Activated naive CD4-positive, alpha-beta T cell treated with anti-CD3 and anti-CD28 coated beads, Interleukin-2, amount 50 U/mL, for 16 hours (primary cell): ENCODE measurements at places on chromosomes 4 and X.

- DNase-seq, result peak; percentile 69
These were observed 45.9 kb downstream of the HMGB2 start for GRCh38 chr4:173288296-173288695.

- DNase-seq, result no peak
These were observed 56.0 kb downstream of the SPRY1 start for GRCh38 chr4:123452616-123453015.

DNA sequence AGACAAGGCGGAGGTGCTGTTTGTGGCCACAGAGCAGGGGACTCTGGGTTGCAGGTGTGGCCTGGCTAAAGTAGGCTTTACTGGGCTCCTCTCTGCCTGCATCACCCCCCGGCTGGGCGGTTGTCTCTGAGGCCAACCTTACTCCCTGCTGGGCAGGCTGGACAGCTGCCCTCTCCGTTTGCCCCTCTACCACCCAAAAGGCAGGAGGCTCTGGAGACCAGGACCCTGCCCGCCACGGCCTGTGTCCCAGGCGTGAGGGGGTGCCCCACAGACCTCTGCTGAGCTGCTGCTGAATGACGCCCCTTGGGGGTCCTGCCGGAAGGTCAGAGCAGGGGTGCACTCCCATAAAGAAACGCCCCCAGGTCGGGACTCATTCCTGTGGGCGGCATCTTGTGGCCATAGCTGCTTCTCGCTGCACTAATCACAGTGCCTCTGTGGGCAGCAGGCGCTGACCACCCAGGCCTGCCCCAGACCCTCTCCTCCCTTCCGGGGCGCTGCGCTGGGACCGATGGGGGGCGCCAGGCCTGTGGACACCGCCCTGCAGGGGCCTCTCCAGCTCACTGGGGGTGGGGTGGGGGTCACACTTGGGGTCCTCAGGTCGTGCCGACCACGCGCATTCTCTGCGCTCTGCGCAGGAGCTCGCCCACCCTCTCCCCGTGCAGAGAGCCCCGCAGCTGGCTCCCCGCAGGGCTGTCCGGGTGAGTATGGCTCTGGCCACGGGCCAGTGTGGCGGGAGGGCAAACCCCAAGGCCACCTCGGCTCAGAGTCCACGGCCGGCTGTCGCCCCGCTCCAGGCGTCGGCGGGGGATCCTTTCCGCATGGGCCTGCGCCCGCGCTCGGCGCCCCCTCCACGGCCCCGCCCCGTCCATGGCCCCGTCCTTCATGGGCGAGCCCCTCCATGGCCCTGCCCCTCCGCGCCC lies 920 bp downstream of the HTT-AS start:
- no peak for DNase-seq

GRCh38 chrX:109902665-109903064 lies 100.2 kb upstream of the TMEM164 start:
- DNase-seq, result no peak

- DNase-seq, result no peak
These were observed 1.1 kb downstream of the RNF150 start for GRCh38 chr4:141132072-141132708.

DNA sequence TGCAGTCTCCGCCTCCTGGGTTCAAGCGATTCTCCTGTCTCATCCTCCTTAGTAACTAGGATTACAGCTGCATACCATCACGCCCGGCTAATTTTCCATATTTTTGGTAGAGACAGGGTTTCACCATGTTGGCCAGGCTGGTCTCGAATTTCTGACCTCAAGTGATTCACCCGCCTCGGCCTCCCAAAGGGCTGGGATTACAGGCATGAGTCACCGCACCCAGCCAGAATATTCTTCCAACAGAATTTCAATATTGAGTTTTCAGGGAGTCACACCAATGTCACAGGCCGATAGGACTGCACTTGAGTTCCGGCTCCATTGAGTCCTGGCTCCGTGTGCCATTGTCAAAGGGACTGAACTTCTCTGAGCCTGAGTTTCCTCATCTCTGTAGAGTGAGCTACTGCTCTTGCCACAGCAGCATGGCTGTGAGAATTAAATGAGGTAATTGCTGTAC lies 82.9 kb downstream of the CLCN4 start:
- no peak for DNase-seq

DNA sequence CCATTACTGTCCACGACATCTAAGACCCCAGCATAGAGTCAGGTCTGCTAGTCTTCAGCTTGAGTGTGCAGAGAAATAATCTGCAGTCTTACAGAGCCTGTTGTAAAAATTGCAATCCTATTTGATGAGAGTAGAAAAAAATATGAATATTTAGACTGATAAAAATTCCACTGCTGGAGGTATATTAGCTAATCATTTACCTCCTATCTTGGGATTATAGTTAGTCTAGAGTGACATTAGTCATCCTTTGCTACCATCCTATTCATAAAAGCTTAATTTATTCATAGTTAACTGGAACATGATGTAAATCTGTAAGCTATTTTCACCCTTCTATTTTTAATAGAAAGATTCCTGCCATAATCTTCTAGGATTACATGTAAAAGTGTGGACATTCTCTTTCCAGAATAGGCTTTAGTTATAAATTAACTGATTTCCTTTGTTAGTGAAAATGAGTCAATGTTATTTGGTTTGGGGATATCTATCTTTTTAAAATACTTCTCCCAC lies 26.7 kb downstream of the C4orf54 start:
- no peak for DNase-seq

- DNase-seq, result no peak
These were observed 511.0 kb upstream of the KLHL4 start for GRCh38 chrX:87006561-87006960.

- DNase-seq, result no peak
These were observed 168.7 kb downstream of the DLG3 start for GRCh38 chrX:70613295-70613694.

- DNase-seq, result no peak
These were observed 32.7 kb downstream of the TMEM47 start for GRCh38 chrX:34624416-34624815.

GRCh38 chr4:20074450-20074849 lies 177.3 kb upstream of the SLIT2 start:
- no peak for DNase-seq

- DNase-seq, result no peak
These were observed 594.2 kb downstream of the STPG2 start for GRCh38 chr4:97548943-97549583.

- DNase-seq, result peak; percentile 27
These were observed 5.1 kb upstream of the GABRQ start for GRCh38 chrX:152632445-152633097.

DNA sequence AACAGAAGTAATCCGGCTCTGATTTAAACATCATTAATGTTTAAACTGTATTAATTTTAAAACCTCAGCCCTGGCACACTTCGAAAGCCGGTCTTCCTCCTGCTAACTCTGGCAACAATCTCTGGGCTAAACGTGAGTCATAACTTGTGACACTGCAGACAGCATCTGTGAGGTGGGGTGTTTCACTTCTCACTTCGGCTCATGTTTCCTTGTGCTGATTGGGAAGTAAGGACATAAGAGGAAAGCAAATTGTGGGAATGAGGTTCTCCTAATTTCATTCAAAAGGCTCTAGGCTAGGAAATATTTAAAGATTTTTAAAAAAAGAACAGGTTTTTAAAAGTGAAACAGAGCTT lies 139.9 kb upstream of the USP9X start:
- DNase-seq, result no peak

GRCh38 chr4:153205757-153206156 lies 1.5 kb downstream of the TRIM2 start:
- DNase-seq, result peak; percentile 15

DNA sequence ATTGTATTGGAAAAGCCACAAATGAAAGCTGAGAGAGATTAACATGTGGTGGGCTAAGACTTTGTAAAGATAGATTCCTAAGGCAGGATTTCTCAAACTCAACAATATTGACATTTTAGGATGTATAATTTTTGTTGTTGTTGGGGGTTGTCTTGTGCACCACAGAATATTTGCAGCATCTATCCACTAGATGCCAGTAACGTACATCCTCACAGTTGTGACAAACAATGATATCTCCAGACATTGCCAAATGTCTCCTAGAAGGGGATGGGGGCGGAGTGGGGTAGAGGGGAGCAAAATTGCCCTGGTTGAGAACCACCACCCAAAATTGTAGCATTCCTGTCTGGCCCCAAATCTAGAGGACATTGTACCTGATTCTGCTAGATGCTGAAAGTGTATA lies 14.7 kb upstream of the CBR4 start:
- DNase-seq, result no peak

DNA sequence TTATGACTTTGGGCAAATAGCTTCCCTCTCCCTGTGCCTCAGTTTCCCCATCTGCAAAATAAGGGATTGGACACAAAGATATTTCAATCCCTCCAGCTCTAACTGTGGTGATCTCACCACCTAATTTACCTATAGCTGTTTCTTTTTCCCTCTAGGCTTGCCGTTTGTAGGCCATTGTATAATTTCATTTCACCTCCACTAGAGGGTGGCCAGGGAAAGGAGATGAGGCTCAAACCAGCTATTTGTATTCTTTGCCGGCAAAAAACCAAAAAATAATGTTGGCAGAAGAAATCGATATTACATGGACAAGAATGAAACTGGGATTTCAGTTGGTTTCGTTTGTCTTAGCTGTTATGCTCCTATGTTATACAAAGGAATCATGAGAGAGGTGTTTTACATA lies 36.1 kb upstream of the DOCK11 start:
- no peak for DNase-seq

DNA sequence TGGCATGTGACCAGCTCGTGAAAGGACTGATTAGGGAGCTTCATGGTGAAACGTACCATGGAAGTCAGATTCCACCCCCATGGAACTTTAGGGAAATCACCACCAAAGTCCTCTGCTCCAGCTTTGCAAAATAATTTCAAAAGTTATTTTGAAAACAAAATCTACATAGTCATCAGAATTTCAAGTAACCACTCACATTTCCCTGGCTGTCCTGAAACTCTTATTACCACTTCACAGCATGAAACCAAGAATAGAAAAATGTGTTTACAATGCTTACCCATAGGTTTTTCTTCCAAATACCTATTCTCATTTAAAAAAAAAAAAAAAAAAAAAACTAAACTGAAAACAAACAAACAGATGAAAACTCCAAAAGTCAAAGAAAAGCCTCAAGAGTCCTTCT lies 198.7 kb downstream of the PDGFRA start:
- DNase-seq, result no peak

- no peak for DNase-seq
These were observed 74.7 kb downstream of the HCCS start for GRCh38 chrX:11185861-11186260.

- no peak for DNase-seq
These were observed 1491.6 kb downstream of the TECRL start for GRCh38 chr4:62917649-62918048.

DNA sequence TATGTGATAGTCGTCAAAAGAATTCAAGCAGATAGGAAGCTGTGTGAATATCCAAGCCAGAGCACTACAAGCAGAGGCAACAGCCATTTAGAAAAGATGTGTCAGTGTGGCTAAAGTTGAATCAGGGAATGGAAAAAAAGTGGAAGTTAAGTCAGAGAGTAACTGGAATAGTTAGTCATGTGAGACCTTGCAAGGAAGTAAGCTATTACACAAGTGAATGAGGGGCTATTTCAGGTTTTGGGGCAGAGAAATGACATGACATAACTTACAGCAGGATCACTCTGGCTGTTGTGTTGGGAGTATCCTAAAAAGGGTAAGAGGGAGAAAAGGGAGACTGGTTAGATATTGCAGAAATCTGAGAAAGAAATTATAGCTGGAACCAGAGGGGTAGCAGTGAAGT lies 236.6 kb upstream of the PCDH18 start:
- no peak for DNase-seq

DNA sequence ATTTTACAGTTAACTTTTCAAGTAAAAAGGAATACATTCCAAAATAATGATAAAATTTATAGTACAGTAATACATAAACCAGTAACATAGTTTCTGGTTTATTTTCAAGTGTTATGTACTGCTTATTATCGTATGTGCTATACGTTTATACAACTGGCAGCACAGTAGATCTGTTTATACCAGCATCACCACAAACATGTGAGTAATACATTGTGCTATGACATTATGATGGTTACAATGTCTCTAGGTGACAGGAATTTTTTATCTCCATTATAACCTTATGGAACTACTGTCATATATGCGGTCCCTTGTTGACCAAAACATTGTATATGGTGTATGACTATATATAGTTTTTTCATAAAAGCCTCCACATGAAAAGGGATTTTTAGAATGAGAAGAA lies 256.9 kb downstream of the ANKRD50 start:
- no peak for DNase-seq

- no peak for DNase-seq
These were observed 30.8 kb downstream of the MRPL1 start for GRCh38 chr4:77893451-77893850.
